CD4-positive, alpha-beta T cell treated with Interferon alpha-2 for 1 hour (primary cell): ENCODE measurements at places on chromosomes 7 and 10.

GRCh38 chr10:22629126-22629525, 85.3 kb downstream of the PIP4K2A start:
- DNase-seq: no peak

GRCh38 chr7:31109751-31110150, 57.6 kb downstream of the ADCYAP1R1 start:
- no peak for DNase-seq

- DNase-seq: no peak
Observed at GRCh38 chr10:73862011-73862410, 12.3 kb downstream of the CAMK2G start.

- no peak for DNase-seq
Observed at GRCh38 chr10:66934711-66935110, 8.9 kb downstream of the LRRTM3 start.

GRCh38 chr7:157549612-157550299, 213.0 kb downstream of the DNAJB6 start:
- DNase-seq: no peak

- DNase-seq: no peak
Observed at GRCh38 chr7:47007471-47007870, 574.4 kb downstream of the TNS3 start.

DNA sequence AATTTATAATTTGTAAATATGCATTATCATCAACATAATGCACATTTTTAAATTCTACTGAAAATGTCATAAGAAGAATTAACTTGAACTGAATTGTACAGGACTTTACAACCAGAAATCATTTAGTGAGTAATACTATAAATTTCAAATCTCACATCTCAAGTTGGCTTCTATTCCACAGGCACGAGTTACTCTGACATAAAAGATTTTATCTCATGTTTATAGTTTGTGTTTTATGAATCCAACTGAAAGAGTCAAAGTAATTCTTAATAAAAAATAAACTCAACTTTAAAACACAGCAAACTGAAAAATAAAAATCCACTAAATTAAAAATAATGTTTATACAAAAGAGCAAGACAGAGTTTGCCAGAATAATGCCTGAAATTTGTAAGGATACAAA, 129.2 kb downstream of the CD36 start:
- DNase-seq: no peak

- no peak for DNase-seq
Observed at GRCh38 chr10:124701881-124702656, 42.1 kb downstream of the FAM53B start.
